ENCODE measurements at places on chromosomes 16 and 17. TPM values are rescaled to one million over a fixed set of nuclear protein-coding genes. Genes with fewer than 3 reads are reported as not detected.

Gene ZPBP2
- not detected for total RNA-seq

Gene TBC1D3H
- total RNA-seq, result not detected

Gene PRSS36
- total RNA-seq, result 1.1 TPM

Gene SOX9
- 8.3 TPM for total RNA-seq

Gene METTL16
- 34.7 TPM for total RNA-seq

Gene TMED6
- not detected for total RNA-seq

Gene ZNF597
- 0.85 TPM for total RNA-seq

Gene MAPT
- total RNA-seq, result 1.5 TPM

Gene CSNK2A2
- 51.4 TPM for total RNA-seq

Gene CCDC78
- total RNA-seq, result 6.5 TPM

Gene P2RX1
- not detected for total RNA-seq

Gene SLC38A8
- total RNA-seq, result not detected

Gene SYCE1L
- total RNA-seq, result 7.6 TPM

Gene TEX14
- total RNA-seq, result 0.21 TPM

Gene NEUROD2
- 0.18 TPM for total RNA-seq

Gene ENDOV
- total RNA-seq, result 46.8 TPM

Gene TRPV3
- 0.30 TPM for total RNA-seq

Gene SPN
- total RNA-seq, result not detected

Gene TMC8
- total RNA-seq, result 0.20 TPM

Gene UNC119
- 36.1 TPM for total RNA-seq

Gene CCL8
- total RNA-seq, result not detected

Gene SDR42E2
- total RNA-seq, result not detected

Gene KRT25
- not detected for total RNA-seq

Gene ALOX15B
- not detected for total RNA-seq

Gene FSCN2
- 2.0 TPM for total RNA-seq

Gene KRT27
- not detected for total RNA-seq

Gene CCL11
- total RNA-seq, result not detected

Gene FZD2
- 44.3 TPM for total RNA-seq

Gene HOXB8
- total RNA-seq, result 9.2 TPM

Gene KRTAP4-5
- not detected for total RNA-seq

Gene GNAO1
- 0.36 TPM for total RNA-seq

Gene ITGAX
- total RNA-seq, result 0.89 TPM

Gene TEKT5
- total RNA-seq, result not detected

Gene PGS1
- 15.1 TPM for total RNA-seq

Gene NPIPB6
- total RNA-seq, result 1.4 TPM

Gene ASPA
- not detected for total RNA-seq

Gene HASPIN
- 14.0 TPM for total RNA-seq

Gene HBQ1
- 4.3 TPM for total RNA-seq

Gene BCL6B
- not detected for total RNA-seq

Gene TEN1
- total RNA-seq, result 21.7 TPM

Gene CHRNE
- total RNA-seq, result 0.22 TPM

Gene CPD
- 26.1 TPM for total RNA-seq

Gene ABI3
- total RNA-seq, result not detected

Gene CCL7
- total RNA-seq, result not detected

Gene RNF157
- 9.4 TPM for total RNA-seq

Gene TBC1D16
- total RNA-seq, result 11.9 TPM

Gene CACNG1
- 0.37 TPM for total RNA-seq

Gene NPIPA8
- 0.94 TPM for total RNA-seq

Gene EXOSC6
- total RNA-seq, result 18.8 TPM

Gene RAPGEFL1
- 3.1 TPM for total RNA-seq

Gene ACSM2A
- total RNA-seq, result not detected

Gene KRTAP16-1
- not detected for total RNA-seq

Gene C1QL1
- total RNA-seq, result 30.0 TPM

Gene PRCD
- not detected for total RNA-seq

Gene ABAT
- 0.15 TPM for total RNA-seq

Gene HBA1
- 2.3 TPM for total RNA-seq

Gene MYCBPAP
- total RNA-seq, result 0.08 TPM
